ENCODE measurements at places on chromosomes 2 and 18. TPM values are rescaled to one million over a fixed set of nuclear protein-coding genes. Genes with fewer than 3 reads are reported as not detected.

The DIPK1C gene
- total RNA-seq, result under 0.01 TPM

The METAP1D gene
- total RNA-seq, result 5.1 TPM

The SMAD7 gene
- total RNA-seq, result 8.3 TPM

The ACYP2 gene
- 19.4 TPM for total RNA-seq

The TCF23 gene
- total RNA-seq, result not detected

The PKDCC gene
- total RNA-seq, result 0.27 TPM

The ARHGAP28 gene
- under 0.01 TPM for total RNA-seq

The REG3G gene
- not detected for total RNA-seq
